ENCODE measurements at places on chromosomes 5 and 9. TPM values are rescaled to one million over a fixed set of nuclear protein-coding genes. Genes with fewer than 3 reads are reported as not detected.

The PSIP1 gene
- polyA plus RNA-seq: 112 TPM

The KIF20A gene
- not detected for polyA plus RNA-seq

The PSAT1 gene
- 5.2 TPM for polyA plus RNA-seq

The SHISAL2B gene
- polyA plus RNA-seq: not detected

The DIAPH1 gene
- polyA plus RNA-seq: 57.6 TPM

The MLANA gene
- not detected for polyA plus RNA-seq

The MOCS2 gene
- polyA plus RNA-seq: 34.0 TPM

The ANKDD1B gene
- 0.15 TPM for polyA plus RNA-seq

The PCDHB7 gene
- not detected for polyA plus RNA-seq

The CCNI2 gene
- 0.51 TPM for polyA plus RNA-seq

Measured in IgD-negative memory B cell (primary cell).